Head of caudate nucleus (tissue), 42 donors: ENCODE measurements at places on chromosomes 1 and 21.

DNA sequence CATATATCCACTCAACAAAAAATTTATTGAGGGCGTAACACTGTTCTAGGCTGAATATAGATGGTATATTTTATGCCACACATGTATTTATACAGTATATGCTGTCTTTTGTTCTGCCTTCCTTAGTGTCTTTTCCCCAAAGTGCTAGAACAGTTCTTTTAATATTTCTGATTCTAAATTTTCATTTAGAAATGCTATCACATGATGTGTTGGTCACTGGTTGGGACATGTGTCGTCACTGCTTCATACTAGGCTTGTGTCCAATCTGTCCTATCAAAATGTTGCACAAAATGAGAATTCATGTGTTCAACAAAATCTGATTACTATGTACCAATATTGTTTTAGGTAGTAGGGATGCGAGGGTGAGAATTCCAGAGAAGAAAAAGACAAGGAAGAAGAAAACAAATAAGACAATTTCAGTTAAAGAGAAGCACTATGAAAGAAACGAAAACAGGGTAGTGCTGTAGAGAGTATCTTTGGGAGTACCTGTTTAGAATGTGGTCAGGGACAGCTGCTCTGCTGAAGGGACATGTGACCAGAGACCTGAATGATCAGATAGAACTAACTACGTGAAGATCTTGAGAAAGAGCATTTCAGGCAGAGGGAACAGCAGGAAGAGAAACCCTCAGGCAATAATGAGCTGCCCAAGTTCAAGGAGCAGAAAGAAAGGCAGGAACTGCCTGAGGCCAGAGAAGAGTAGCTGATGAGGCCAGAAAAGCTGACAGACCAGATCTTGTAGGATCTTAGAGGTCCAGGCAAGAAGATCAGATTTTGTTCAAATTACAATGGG, 1.3 kb downstream of the KMO start:
- no peak for DNase-seq

- DNase-seq: no peak
Observed at GRCh38 chr1:185693654-185694053, 40.5 kb upstream of the HMCN1 start.

GRCh38 chr1:46581681-46582455, 22.2 kb downstream of the MKNK1 start:
- DNase-seq: no peak

DNA sequence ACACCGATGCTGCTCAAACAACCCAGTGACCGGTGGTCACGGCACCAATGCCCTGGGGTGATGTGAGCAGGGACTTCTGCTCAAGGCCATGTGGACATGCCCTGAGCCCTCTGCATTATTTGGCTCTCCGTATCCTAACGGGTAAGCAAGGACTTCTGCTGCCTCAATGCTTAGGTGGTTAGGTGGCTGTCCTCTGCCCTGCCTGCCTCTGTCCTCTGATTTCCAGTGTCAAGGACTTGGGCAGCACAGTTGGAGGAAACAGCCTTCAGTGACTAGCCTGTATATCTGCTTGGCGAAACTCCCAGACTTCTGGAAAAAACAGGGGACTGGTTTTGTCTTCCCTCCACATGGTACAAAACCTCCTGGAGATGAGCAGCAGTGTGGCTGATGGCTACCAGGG, 34.5 kb downstream of the DNAJC11 start:
- DNase-seq: no peak

GRCh38 chr1:42319128-42319851, 15.7 kb downstream of the FOXJ3 start:
- DNase-seq: no peak

DNA sequence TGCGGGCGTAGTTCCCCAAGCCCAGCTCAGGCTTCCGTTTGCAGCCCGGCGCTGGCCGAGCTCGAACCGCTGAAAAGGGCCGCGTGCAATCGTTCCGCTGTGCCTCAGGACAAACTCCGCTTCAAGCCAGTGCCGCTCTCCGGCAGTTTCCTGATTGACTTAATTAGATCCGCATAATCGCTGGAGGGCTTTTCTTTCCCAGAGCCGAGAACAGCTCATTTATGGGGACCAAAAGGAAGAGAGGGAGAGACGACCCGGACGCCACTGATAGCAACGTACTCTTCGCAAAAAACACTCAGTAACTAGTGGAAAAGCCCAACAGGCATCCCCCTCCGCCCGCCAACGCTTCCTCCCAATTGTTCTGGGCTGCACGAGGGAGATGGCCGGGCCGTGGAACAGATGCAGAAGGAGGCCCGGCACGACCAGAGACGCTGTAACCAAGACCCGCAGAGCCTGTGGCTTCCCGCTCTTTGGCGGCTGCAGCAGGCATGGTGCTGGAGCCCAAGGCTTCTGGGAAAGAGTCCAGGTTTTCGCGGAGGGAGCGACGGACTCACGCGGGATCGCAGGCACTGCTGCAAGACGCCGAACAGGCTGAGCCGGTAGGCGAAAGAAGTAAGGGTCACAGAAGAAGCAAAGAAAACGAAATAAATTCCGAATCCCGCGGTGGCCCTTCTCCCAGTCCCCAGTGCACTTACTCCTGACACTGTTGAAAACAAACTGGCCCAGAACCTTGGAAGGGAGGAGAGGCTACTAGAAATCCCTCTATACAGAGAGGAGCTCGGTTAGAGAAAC, 3.6 kb upstream of the FOXD2 start:
- DNase-seq: peak; percentile 30

DNA sequence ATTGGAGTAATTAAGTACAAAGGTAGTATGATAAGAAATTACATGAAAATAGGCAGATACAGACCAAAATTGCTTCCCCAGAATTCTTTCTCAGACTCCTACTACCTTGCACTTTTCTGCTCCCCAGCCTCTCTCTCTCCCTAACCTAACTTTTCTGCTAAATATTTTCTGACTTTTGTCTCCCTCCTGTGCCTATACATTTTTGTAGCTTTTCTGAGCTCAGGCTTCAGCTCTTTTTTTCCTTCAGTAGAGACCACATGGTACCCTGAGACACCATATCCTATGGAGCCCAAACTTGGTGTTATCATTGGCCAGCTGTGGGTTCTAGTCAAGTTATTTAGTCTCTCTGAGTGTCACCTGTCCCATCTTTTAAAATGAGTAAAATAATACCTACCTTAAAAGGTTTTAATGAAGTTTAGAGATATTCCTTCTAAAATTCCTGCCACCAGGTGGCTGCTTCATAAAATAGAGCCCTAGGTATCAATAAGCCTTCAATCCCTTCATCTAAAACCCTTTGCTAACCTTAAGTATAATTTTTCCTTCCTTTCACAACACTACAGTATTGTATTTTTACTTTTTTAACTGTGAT, 237.6 kb upstream of the DUSP10 start:
- DNase-seq: no peak
